Stimulated activated CD4-positive, alpha-beta T cell treated with anti-CD3 and anti-CD28 coated beads, Interleukin-1b, Interleukin-23, amount 100 ng/mL, for 1 hour (primary cell): ENCODE measurements at places on chromosomes 2 and 18.

- DNase-seq: no peak
Measured at GRCh38 chr2:175926272-175926671, 75.8 kb downstream of the LNPK start.

DNA sequence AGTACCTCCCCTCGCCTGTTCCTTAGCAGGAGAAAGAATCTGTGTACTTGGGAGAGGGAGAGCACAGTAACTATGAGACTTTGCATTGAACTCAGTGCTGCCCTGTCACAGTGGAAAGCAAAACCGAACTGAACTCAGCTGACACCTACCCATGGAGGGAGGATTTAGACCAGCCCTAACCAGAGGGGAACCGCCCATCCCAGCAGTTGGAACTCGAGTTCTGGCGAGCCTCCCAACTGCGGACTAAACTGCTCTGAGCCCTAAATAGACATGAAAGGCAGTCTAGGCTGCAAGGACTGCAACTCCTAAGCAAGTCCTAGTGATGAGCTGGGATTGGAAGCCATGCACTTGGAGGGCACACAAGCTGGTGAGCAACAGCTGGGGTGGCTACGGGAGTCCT, 110.4 kb downstream of the GRB14 start:
- DNase-seq: no peak

- no peak for DNase-seq
Measured at GRCh38 chr18:12233378-12233777, 20.8 kb upstream of the CIDEA start.

GRCh38 chr2:19607400-19607799, 249.0 kb upstream of the OSR1 start:
- DNase-seq: no peak
